Activated naive CD4-positive, alpha-beta T cell treated with anti-CD3 and anti-CD28 coated beads for 36 hours (primary cell): ENCODE measurements at places on chromosomes 3 and 15. TPM values are rescaled to one million over a fixed set of nuclear protein-coding genes. Genes with fewer than 3 reads are reported as not detected.

SAMD7 gene
- total RNA-seq: not detected

CYP1A2 gene
- total RNA-seq: not detected

TAMM41 gene
- total RNA-seq: 21.4 TPM

DNA sequence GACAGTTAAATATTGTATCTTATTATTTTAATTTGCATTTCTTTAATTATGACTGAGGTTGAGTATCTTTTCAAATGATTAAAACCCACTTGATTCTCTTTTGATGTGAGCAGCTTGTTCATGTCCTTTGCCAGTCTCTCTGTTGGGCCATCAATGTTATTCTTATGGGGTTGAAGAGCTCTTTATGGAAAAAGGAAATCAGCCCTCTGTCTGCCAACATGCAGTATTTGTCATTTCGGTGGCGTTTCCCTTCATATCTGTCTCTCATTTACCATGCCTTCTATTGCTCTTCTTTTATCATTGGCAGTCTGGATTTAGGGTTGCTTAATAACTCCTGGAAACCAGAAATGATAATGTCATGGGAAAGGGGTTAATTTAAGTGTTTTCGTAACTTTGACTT lies 340.7 kb upstream of the DNAJC19 start:
- DNase-seq: no peak

DNA sequence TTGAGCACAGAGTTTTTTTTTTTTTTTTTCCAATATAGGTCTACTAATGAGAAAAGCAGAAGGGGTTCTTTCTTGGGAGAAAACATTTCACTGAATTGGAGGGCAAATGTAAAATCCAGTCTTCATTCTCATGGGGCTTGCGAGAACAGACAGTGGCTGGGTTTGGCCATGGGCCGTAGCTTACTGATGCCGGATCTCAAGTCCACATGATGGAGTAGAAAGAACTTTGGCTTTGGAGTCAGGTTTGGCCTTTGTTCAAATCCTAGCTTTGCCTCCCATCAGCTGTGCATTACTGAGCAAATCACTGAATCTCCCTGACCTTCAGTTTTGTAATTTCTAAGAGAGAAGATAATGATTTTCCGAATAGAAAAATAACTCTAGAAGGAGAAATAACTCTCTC lies 59.7 kb downstream of the LMCD1 start:
- DNase-seq: no peak

DNA sequence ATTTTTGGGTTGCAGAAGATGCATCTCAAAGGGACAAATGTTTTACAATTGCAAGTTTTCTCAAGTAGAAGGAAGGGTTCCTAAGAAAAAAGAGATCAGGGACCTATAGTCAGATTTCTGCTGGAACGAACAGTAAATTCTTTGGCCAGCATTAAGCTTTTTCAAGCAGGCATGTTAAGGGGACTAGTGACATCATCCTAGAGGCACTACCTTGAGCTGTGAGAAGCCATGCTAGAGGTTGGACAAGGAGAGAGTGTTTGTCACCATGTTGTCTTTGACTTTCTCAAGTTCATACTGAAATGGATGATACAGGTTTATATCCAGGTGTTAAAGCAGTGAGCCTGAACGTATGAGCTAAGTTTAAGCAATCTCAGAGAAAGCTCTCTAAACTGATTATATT lies 85.2 kb upstream of the WDR72 start:
- no peak for DNase-seq

DNA sequence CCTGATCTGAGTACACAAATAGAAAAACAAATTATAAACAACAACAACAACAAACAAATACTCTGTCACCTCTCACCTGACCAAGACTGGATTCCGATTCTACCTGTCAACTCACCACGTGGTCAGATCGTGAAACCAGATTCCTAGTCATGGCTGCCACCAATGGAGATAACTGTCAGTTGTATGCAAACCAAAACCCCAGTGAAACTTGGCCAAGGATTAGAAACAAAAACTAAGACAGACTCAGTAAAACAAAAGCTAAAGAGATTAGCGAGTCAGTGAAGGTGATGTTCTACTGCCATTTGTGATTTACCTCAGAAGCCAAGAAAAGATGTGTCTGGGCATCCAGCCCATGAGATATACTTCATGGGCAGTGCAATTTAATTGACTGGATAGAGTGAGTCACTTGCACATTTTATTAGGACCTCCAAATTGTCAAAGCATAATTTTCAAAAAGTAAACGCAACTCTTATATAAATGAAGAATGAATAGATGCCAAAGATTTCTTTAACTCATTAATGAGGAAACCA lies 31.1 kb downstream of the PHLDB2 start:
- DNase-seq: no peak
